Activated gamma-delta T cell treated with Interleukin-2 at 50 U/mL for 16 hours (primary cell): ENCODE measurements at places on chromosomes 1 and 21.

DNA sequence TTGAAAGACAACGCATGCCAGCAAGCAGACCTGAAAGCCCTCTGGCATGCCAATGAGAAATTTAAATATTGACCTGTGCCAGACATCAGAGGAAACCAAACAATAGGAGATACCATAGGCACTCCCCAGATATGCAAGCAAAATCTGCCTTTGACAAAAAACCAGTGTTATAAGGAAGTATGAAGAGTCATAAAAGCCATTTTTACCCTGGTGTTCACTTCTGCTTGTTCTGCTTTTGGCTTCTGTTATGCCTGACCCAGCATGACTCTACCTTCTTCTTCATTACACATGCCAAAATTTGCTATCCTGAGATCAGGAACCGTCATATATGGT is 26.4 kb downstream of the NPHS2 start:
- DNase-seq, result no peak

- no peak for DNase-seq
Measured at GRCh38 chr1:48396208-48396607, 75.8 kb downstream of the SPATA6 start.

GRCh38 chr1:234917495-234918180 is 211.0 kb downstream of the TOMM20 start:
- DNase-seq, result no peak

GRCh38 chr1:165586398-165586797 is 42.6 kb downstream of the LRRC52 start:
- DNase-seq, result no peak

- no peak for DNase-seq
Measured at GRCh38 chr1:30460661-30461060, 262.7 kb downstream of the MATN1 start.

DNA sequence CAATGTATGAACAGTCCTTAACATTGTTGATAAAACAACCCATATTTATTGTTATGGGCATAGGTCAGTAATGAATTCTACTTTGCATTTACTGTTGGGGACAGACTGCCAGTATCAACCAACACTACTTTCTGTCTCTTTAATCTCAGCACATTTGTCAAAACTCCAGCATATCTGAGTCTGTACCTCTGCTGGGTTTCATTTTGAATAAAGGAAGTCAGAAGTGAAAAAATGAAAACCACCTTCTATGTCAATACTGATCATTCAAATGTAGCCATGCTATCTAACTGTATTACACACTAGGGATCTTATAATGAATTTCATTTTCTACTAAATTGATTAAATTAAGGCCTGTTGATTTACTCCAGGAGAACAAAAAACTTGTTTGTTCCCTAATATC is 24.2 kb upstream of the CXADR start:
- no peak for DNase-seq

GRCh38 chr1:59401581-59401980 is 104.7 kb downstream of the FGGY start:
- DNase-seq, result no peak

DNA sequence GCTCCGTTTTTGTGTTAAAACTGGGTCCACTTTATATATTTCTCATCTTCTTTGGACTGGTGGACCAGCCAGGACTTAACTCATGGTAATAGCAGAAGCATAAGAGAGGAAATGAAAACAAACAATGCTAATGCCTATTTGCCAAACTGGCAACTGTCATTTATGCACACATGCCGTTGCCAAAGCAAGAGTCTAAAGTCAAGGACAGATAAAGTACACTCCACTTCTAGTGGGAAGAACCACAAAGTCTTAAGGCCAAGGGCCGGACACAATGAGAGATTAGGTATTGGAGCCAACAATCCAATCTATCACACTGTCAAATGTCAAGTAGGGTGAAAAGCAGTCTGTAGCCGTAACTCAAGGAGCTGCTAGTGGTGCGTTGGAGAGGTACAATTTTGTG is 157.7 kb downstream of the LYPLAL1 start:
- DNase-seq, result no peak

DNA sequence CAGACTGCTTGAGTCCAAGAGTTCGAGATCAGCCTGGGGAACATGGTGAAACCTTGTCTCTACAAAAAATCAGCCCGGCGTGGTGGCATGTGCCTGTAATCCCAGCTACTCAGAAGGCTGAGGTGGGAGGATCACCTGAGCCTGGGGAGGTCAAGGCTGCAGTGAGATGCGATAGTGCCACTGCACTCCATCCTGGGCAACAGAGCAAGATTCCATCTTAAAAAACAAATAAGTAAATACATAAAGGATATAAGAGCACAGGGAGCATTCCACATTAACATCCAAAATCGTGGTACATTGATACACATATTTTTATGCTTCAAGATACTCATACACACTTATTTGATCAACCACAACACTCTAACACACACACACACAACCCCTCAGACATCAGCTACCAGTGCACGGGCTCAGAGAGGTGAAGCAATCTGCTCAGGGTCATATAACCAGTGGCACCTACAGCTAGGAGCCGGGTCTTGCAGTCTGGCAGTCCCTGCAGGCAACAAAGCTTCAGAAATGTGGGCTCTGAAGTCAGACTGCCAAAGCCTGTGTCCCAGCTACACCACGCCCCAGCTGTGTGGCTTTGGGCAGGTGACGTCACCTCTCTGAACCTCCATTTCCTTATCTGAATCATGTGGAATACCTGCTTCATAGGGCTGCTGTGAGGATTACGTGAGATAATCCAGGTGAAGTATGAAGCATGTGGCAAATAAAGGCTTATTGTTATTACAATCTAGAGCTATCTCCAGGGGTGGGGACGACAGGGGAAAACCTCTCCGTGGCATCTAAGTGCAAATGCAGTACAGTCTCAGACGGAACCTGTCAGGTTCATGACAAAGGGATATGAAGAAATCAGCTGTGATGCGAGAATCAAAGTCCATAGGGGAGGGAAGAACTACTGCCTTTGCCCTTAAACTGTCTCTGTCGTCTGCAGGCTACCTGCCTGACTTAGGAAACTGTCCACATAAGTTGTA is 4.8 kb upstream of the CRYBG2 start:
- peak; percentile 62 for DNase-seq

DNA sequence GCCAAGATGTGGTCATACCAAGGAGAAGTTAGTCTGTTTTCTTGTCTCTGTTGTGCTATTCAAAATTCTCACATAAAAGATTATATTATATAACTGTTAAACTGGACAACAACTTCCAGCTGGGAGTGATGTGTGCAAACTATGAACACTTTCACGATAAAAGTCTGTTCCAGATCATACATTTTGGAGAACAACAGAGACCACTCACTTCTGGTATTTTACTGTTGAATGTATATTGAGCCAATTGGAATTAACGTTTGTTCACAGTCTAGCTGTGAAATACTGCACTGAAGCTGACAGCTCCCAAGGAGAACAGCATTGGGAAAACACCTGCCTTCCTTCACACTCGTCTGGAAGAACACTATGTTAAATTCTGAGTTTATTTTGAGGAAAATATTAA is 860 bp upstream of the SHCBP1L start:
- DNase-seq, result no peak

DNA sequence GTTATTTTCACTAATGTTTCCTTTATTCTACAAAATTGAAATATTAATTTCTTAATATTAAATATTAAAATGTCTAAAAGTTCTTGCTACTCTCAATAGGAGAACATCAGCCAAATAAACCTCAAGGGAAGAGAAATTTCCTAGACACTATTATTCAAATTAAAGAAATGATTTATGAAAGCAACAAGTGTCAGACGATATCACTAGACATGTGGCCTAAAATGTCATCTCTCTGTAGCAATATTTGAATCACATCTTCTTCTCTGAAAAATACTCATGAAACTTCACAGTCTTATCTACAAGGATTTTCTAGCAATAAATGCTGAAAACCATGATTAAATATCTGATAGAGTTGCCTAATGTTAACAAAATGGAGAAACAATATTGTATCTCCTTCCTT is 2.5 kb upstream of the SERBP1 start:
- no peak for DNase-seq

DNA sequence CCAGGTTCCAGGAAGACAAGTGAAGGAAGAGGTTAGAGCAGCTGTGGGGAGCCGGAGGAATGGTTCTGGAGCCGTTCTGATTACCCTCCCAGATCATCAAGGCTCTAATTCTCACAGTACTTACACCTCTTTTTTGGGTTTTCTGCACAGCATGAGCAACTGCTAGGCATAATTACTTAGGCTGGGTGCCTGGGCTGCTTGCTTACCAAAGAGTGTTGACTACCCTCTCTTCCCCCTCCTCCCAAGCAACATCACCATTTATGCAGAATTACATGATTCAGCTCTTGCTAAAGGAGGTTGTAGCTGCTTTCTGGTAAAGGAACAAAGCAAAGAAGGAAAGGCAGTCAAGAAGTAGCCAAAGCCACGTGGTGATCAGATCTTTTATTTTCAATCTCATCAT is 397.2 kb downstream of the KCNH1 start:
- no peak for DNase-seq

DNA sequence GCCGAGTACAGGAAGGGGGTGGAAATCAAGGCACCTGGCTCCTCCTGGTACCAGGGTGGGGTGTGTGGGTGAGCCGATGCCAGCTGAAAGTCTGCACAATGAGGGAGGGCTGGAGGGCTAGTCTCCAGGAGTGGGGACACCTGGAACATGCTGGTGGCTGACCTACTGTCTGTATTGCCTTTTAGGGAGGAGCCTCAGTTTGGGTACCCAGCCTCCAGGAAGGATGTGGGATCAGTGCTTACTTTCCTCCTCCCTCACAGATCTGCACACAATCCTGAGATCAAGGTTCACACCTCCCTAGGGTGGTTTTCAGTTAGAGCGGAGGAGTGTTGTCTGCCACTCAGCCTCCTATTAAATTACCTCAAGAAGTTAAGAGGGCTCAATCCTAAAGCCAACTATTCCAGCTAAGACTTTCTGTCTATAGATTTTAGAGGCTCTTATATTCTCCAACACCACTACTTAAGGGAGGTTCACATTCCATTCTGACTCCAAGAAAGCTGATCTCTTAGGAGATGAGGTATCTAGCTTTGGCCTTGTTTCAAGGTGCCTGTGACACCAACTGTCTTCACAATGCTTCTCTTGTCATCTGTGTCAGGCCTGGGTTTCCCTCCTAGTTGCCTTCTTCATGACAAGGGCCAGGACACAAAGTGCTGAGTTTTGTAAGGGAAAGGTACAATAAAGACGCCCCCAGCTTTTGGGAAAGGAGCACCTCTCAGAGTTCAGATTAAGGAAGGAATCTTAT is 15.7 kb downstream of the SSR2 start:
- DNase-seq, result peak; percentile 40

DNA sequence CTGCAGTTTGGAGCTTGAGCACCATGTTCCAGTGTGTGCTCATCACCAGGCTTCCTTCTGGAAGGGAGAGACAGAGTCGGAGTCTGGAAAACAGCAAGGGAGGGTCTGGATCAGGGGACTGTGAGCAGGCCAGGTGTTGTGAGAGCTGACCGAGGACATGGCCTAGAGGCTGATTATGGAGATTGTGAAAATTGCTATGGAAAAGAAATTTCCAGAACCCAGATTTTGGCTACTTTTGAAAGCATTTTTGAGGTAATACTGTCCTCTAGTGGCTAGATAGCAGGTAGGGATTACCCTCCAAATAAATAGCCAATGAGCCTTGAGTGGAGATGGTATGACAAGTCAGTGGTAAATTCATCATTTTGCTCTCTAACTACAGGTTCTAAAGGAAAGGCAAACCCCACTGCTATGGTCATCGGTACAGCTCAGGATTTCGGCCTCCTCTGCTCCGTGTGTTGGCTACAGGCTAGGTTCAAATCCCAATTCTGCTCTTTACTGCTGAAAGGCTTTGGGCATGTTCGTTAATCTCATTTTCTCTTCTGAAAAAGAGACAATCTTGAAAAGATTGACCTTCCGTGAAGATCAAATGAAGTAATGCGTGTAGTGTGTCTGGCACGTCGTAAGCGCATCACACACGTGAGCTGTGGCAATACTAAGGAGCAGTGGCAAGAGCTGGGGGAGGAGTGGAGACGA is 1.0 kb upstream of the HAO2 start:
- no peak for DNase-seq

- no peak for DNase-seq
Measured at GRCh38 chr1:103156966-103157365, 48.6 kb upstream of the COL11A1 start.

GRCh38 chr1:240309769-240310168 is 218.1 kb downstream of the FMN2 start:
- DNase-seq, result no peak

- DNase-seq, result no peak
Measured at GRCh38 chr1:201482755-201483154, 13.8 kb upstream of the PHLDA3 start.

GRCh38 chr1:204088596-204088995 is 15.7 kb downstream of the SOX13 start:
- no peak for DNase-seq

- peak; percentile 91 for DNase-seq
Measured at GRCh38 chr1:48471691-48472576, at the start of gene SPATA6. SPATA6 (minus strand) TSS chr1:48472204; CDS start chr1:48472008, 196 bp downstream.
